ENCODE measurements at places on chromosomes 4 and X. TPM values are rescaled to one million over a fixed set of nuclear protein-coding genes. Genes with fewer than 3 reads are reported as not detected.

The FAM149A gene
- total RNA-seq, result 22.9 TPM

The MAP7D2 gene
- 2.2 TPM for total RNA-seq

The TCEAL3 gene
- 41.6 TPM for total RNA-seq

DNA sequence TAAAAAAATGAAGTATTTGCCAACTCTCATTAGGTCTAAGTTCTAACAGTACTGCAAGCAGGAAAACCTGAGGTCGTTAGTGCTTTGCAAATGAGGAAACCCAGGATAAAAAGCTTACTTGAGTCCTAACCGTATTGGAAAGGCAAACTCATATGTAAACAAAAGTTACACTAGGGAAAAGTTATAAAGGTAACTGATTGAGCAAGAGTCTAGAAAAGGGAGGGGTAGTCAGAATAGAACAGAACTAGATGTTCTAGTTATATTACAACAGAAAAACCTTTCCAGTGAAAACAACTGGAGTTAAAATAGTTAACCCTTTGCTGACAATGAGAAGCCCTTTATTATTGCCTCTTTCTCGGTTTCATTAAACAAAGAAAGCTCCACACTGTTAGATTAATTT is 66.4 kb upstream of the MAOA start:
- no peak for DNase-seq

The LRAT gene
- total RNA-seq, result not detected

DNA sequence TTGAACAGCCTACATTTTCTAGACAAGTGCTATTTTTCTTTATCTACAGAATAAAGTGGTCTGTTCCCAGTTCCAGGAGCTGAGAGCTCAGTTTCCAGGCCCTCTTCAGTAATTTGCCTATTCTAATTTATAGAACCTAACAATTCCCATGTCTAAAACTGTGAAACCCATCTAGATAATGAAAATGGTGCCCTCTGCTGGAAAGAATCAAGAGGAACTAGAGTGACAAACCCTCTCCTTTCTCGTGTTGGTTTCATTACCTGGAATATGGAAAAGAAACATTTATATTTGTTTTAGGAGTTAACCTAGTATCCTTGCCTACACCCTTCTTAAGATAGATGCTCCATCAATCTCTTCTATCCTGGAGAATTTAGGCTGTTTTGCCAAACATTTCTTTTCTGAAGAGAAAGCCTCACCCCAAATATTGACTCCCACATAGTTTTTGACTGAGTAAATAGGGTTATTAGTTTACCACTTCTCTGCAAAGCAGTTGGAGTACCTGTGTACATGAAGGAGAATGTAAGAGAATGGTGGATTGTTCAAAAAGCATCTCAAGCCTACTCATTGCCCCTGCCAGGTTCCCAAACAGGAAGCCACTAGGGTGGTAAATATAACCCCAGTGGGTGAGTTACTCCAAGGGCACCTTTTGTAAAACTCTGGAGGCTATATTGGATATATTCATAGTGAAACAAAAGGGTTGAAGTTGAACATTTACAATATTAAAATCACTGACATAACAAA is 121.6 kb downstream of the RASL11B start:
- no peak for DNase-seq

- no peak for DNase-seq
These were observed 77.5 kb downstream of the HTRA3 start for GRCh38 chr4:8346838-8347605.

Measured in breast epithelium (tissue), 4 donors.